Activated CD4-positive, alpha-beta T cell treated with anti-CD3 and anti-CD28 coated beads, Interleukin-2, amount 50 U/mL, for 1 hour (primary cell): ENCODE measurements at places on chromosomes 5 and 9.
A peak's percentile ranks its signal among the peaks of the same experiment; 100 is the strongest.

- no peak for DNase-seq
These were observed 17.3 kb upstream of the TMOD1 start for GRCh38 chr9:97484134-97484533.

DNA sequence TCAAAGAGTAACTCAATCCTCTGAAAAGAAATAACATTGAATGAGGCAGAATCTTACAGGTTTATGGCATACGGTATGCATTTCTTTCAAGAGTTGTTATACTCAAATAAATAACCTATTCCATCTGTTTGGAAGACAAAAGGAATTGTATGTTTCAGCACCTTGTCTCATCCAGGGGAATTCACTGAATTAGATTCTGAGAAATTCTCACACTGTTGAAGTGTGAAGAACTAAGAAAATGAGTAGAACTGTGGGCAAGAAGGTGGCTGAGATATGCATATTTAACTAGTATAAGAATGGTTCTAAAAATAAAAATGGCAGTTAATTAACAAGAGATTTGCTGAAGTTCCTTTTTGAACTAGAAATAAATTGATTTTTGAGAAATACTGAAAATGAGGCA, 279.3 kb upstream of the DAP start:
- DNase-seq, result no peak

- DNase-seq, result no peak
These were observed 116.0 kb upstream of the SMIM23 start for GRCh38 chr5:171669571-171669970.

DNA sequence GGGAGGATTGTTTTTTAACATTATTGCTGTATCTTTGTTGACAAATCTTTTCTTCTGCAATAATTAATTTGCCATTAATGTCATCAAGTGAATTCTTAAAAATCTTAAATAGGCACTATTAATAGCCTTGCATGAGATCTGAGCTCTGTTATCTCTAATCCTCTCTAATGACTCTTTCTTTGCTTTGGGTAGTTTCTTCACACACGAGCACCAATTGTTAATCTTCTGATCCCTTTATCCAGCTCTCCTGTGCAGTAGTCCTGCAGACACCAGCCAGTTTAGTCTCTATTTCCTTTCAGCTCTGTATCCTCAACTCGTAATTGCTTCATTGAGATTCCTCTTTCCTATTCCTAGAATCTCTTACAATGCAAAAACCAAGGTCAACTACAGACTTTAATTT, 8.1 kb downstream of the SPINK14 start:
- no peak for DNase-seq

DNA sequence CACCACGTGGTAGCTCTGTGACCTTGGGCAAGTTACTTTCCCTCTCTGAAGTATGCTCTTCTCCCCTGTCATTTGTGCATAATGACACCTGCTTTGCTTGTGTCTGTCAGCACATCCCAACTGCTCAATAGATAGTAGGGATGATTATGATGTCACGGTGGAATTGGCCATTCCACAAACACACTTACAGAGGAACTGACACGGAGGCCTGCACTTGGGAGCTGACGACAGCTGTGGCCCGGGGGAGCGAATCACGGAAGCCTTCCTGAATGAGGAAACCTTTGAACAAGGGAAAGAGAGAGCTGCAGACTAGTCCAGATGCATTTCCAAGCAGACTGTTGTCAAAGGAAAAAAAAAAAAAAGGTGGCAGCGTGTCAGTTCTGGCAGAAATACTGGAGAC, 21.0 kb downstream of the TLX3 start:
- DNase-seq, result no peak

- DNase-seq, result no peak
These were observed 523.5 kb downstream of the CAAP1 start for GRCh38 chr9:26369093-26369492.

DNA sequence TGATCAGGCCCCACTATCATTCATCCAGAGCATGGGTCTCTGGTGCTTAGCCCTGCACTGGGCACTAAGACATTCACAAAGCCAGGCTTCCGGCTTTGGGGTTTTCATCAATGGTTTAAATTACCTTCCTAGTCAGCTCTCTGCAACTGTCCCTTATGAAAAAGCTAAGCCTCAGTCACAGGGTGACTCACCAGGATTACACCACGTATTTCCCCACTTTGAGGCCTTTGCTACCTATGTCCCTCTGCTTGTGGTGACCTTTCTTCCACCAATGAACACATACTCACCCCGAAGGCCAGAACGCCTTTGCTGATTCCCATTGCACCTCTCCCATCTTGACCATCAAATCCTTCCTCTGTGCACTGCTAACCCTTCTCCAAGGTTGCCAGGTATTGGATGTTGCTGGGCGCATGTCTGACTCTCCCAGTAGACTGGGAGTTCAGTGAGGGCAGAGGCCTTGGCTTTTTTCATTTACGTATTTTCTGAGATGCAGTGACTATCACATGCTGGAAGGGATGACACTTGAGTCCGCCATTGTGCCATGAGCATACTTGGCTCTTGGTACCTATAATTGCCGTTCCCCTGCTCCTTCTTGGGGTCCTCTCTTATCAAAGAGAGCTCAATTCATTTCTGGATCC, 58.7 kb upstream of the TNFSF8 start:
- no peak for DNase-seq

DNA sequence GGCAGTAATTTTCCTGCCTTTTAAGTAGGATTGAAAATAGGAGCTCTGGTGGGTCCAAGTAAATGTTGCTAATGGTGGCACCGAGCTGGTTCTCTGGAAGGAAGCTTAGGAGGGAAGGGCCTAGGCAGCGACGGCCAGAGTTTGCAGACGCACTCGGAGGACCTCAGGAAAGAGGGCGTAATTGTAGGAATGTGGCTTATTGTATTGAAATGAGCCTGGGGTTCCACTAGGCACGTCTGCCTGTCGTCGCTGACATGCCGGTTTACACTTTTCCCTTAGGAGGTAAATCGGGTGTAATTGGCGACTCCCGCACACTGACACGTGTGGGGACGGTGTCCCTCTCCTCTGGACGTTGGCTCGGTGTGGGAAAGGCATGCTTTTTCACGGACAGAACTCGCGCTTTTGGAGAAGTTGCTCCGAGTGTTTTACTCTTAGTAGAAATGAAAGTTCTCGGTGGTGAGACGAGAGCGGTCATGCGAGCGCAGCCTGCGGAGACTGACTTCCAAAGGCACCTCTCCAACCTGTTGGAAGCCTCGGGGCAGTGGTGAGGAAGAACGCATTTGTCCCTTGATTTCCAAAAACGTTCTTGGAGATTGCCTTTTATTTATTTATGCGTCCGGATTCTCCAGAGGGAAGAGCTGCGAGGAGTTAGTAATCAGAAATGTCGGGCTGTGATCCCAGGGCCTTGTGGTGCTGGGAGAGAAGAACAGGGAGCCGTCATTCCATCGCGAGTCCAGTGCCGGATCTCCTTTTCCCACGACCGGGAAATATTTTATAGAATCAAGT, 1.3 kb downstream of the NR4A3 start:
- DNase-seq, result peak; percentile 23

GRCh38 chr9:98457726-98458370, 202.4 kb upstream of the TBC1D2 start:
- DNase-seq, result no peak

DNA sequence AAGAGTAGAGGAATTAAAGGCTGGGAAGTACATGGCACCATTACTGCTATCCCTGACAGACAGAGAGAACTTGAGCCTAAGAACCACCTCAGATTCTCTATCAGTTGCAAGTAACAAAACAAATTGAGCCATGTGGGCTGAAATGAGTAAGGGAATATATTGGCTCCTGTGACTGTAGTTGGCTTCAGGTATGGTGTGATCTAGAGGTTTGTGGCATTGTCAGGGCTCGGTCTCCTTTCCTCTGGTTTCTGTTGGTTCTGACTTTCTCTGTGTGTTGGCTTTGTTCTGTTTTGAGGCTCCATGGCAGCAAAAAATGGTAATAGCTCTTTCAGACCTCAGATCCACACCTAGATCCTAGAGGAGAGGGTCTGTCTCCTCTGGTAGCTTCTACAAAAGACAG, 5.7 kb downstream of the GALNT10 start:
- no peak for DNase-seq

GRCh38 chr5:10315201-10315600, 7.5 kb upstream of the CMBL start:
- DNase-seq, result no peak

- peak; percentile 31 for DNase-seq
These were observed 47.6 kb downstream of the ACO1 start for GRCh38 chr9:32431940-32432555.

GRCh38 chr5:54440456-54440893, 15.0 kb upstream of the HSPB3 start:
- DNase-seq, result no peak

DNA sequence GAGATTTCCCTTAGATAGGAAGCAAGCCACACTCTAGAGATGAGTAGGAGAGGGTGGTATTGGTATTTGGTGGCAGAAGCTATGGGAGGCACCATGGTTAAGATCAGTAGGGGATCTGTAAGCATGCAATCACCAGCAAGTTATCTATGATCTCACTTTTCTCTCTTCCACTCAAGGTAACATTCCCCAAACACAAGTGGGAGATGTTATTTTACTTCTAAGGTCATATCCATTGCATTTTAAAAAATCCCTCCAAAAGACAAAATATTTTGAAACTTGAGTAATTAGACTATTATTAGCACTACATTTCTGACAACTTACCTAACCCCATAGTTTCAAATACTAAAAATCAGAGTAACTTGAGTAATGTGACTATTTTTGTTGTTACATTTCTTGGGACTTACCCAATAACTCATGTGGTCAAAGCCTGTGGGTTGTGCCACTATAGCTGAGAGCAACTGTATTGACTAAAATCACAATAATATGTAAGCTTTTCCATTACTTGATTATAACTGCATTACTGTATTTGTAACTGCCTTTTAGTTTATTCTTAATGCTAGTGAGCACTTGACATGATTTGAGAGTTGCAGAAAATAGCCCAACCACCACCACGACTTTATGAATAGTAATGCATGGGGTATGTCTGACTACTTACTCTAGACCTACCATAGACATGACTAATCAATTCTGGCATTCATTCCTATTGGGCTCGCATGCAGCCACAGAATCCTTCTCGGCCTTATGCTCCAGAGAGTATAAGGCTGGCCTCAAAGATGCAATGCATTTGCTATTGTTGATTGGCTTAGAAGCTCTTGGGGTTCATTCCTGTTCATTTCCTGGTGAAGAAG, 264.7 kb downstream of the TRIM32 start:
- DNase-seq, result no peak

DNA sequence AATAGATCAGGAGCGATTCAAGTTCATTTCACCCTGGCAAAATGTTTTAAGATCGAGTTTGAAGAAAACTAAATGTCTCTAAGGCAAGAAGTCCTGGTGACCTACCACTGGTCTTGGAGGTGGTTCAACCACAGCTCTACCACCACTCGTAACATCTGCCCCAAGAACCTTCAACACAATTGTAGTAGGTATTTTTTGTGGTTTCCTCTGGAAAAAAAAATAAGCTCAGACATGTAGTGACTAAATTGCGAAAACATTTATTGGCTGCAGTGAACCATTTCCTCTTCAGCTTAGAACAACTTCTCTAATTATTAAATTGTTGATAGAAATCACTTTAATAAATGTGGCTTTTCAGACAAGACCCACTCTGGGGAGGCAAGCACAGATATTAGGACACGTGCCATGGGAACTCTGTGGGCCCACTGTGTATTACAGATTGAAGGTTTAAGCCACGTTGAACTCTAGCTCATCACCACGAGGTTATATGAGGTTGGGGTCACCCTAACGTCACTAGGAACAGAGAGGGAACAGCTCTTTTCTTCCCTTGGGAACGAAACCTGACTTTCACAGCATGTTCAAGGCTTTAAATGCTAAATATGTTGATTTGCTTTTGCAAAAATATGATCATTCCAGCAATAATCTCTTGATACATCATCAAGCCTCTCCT, 142.9 kb downstream of the HSD17B3 start:
- DNase-seq, result no peak

GRCh38 chr5:81146031-81146430, 87.1 kb upstream of the CKMT2 start:
- DNase-seq, result no peak

GRCh38 chr5:31531543-31531887, 378 bp downstream of the DROSHA start:
- peak; percentile 11 for DNase-seq

DNA sequence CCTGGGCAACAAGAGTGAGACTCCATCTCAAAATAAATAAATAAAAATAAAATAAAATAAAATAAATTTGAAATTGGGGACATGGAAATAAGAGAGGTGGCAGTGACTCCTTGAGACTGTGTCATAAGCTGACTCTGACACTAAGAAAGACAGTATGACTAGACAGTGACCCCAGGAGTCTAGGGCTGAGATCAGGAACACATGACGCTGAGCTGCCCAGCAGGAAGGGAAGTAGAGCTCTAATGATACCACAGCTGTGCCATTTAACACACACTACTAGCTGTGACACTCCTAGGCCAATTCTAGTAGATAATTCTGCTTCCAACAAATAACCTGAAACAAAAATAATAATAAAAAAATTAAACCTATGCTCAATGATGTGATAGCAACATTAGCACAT, 293.0 kb downstream of the SEC61B start:
- DNase-seq, result no peak

DNA sequence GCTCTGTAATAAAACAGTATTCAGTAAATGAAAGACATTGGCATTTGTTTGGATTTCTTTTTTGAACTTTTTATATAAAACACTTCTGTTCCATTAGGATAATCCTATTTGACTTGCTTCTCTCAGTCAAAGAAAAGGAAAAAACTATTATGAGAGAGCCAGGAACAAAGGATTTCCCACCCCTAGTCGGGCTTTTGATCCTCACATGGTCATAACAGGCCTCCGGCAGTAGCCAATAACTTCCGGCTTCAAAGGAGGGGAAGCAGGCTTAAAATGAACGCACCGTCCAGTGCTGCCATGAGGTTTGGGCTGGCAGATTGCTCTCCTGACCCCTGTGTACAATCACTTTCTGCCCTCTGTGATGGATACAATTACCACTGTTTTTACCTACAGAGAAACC, 209.3 kb downstream of the ZNF608 start:
- DNase-seq, result no peak

DNA sequence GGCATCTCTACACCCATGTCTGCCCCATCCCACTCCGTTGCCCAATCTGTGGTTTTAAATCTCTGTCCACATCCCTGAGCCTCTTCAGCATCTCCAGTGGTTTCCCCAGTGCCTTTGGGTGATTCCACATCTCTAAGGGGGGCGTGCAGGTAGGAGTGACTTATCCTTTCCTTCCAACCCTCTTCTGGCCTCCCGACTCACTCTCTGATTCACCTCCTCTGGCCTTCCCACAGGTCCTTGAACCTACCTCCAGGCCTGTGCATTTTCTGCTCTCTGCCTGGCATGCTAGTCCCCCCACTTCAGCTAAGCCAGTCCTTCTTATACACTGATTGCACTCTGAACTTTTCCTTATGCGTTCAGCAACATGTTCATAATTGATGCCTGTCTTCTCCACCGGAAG, 99.0 kb downstream of the RALGPS1 start:
- DNase-seq, result no peak

GRCh38 chr5:135447298-135447929, at the start of gene DCANP1:
Gene DCANP1, minus strand, starts transcription at chr5:135447348. Its CDS starts 240 bp downstream, at chr5:135447108.
- DNase-seq, result no peak

GRCh38 chr9:116100711-116101121, 52.9 kb upstream of the PAPPA start:
- DNase-seq, result no peak
